Left lung (tissue), 14 donors: ENCODE measurements at places on chromosomes 5 and 9. TPM values are rescaled to one million over a fixed set of nuclear protein-coding genes. Genes with fewer than 3 reads are reported as not detected.

- no peak for DNase-seq
Observed at GRCh38 chr5:50726475-50727148, 60.2 kb downstream of the PARP8 start.

DNA sequence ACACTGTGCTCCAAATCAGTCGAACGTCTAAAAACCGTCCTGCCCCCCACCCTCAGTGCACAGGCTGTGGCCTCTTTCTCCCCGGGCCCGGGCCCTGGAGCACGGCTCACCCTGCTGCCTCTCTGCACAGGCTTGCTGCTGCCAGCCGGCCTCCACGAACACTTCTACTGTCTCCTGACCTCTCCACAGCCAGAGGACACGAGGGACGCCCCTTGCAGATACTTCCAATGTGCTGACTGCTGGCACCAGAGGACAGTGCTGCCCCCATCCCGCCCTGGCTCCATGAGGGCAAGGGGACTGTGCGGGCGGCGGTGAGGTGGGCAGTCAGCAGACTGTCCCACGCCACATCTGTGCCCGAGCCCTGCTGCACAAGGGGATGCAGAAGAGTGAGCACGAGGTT is 174.8 kb downstream of the COL23A1 start:
- no peak for DNase-seq

GRCh38 chr5:39440192-39440957 is 15.6 kb upstream of the DAB2 start:
- DNase-seq: no peak

GRCh38 chr5:171628633-171628974 is 157.0 kb upstream of the SMIM23 start:
- no peak for DNase-seq

DNA sequence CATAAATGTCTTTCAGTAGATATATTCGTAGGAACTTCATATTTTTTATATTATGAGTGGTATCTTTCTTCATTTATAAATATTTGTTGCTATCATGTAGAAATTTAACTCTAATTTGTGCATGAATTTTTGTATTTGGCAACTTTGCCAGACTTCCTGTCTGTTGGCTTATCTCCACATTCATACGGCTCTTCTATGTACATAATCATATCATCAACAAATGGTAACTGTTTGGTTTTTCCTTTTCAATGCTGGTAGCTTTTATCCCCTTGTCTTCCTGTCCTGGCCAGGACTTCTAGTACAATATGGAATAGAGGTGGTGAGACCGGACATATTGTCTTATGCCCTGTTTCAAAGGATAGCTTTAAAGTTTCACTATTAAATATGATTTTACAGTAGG is 132.3 kb upstream of the COL5A1 start:
- DNase-seq: no peak

Gene ABHD17B
- 26.3 TPM for polyA plus RNA-seq
